Fibroblast of lung (primary cell): ENCODE measurements at places on chromosomes 12 and 14. TPM values are rescaled to one million over a fixed set of nuclear protein-coding genes. Genes with fewer than 3 reads are reported as not detected.

Gene SPTB
- total RNA-seq: under 0.01 TPM in 1 of 2 replicates, not detected in the other

Gene RIC8B
- 10.8 and 11.6 TPM in 2 replicates for total RNA-seq

Gene CISTR
- not detected in 2 replicates for total RNA-seq

Gene SLC39A2
- total RNA-seq: 0.17 and 0.26 TPM in 2 replicates

Gene LRP1
- total RNA-seq: 377 and 464 TPM in 2 replicates

Gene PFKM
- total RNA-seq: 87.1 and 98.9 TPM in 2 replicates

Gene ZDHHC22
- total RNA-seq: not detected in 2 replicates

Gene ATXN7L3B
- 22.3 and 23.0 TPM in 2 replicates for total RNA-seq

Gene NPFF
- total RNA-seq: not detected in 2 replicates

Gene CCDC197
- not detected in 2 replicates for total RNA-seq

- no peak overlapping the region for H3K4me3 ChIP-seq
- DNase-seq: peak; percentile 75
- H3K27me3 ChIP-seq: no peaks in the 10 kb centered on the region
- H3K36me3 ChIP-seq: no peaks in the 10 kb centered on the region
- no peaks in the 10 kb centered on the region for H3K4me1 ChIP-seq
- H3K27ac ChIP-seq: no peak overlapping the region
Measured at GRCh38 chr14:101444116-101444515, 117.2 kb upstream of the DIO3 start.

- no peaks in the 10 kb centered on the region for H3K4me1 ChIP-seq
- H3K4me3 ChIP-seq: no peak overlapping the region
- H3K27me3 ChIP-seq: no peaks in the 10 kb centered on the region
Measured at GRCh38 chr12:59940631-59941342, 345.0 kb downstream of the SLC16A7 start.

- no peaks in the 10 kb centered on the region for H3K36me3 ChIP-seq
- peak; percentile 47 for DNase-seq
- H3K4me3 ChIP-seq: no peak overlapping the region
- H3K27ac ChIP-seq: no peak overlapping the region
- H3K27me3 ChIP-seq: no peaks in the 10 kb centered on the region
Measured at GRCh38 chr14:63614679-63615363, 26.9 kb downstream of the WDR89 start.

DNA sequence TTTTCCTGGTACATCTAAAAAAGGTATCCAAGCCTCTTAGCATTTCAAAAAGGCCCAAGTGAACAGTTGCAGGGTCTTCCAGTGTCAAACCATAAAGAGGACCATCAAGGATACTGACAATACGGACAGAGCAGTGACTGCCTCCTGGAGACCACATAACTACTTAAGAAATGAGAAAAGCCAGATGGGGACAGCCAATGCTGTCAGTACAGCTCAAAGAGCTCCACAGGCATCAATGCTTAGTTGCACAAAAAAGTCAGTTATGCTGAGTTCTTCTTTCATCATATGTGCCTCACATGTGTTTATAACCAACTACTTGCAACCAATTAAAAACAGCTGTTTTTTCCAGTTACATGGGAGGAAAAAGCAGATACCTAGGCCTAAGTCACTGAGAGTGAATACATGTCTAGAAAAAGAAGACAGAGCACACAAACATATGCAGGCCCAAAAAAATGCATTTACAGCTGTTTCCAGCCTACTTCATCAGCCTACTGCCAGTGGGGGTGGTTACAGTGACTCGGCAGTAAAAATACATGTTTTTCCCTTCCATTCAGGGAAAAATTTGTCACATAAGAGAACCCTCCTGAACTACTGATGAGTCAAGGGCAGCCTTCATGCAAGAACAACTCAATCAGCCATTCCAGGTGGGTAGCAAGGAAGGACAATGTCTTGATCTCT is 84.0 kb downstream of the DCAF5 start:
- H3K27me3 ChIP-seq: no peaks in the 10 kb centered on the region
- H3K4me3 ChIP-seq: no peak overlapping the region
- DNase-seq: peak; percentile 87
- peaks cover 8% of the 10 kb centered on the region for H3K4me1 ChIP-seq
- peak overlapping the region; percentile 72 for H3K27ac ChIP-seq

DNA sequence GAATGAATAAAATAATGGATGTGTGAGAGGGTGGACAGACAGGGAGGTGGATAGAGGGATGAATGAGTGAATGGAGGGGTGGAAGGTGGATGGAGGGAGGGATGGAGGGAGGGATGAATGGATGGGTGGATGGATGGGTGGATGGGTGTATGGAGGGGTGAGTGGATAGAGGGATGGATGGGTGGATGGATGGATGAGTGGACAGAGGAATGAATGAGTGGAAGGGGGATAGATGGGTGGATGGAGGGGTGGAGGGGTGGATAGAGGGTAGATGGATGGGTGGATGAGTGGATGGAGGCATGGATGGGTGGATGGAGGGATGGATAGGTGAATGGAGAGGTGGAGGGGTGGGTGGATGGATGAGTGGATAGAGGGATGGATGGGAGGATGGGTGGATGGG is 47.9 kb upstream of the NOS1 start:
- H3K4me1 ChIP-seq: no peaks in the 10 kb centered on the region
- no peaks in the 10 kb centered on the region for H3K27me3 ChIP-seq
- H3K4me3 ChIP-seq: no peak overlapping the region
- no peak overlapping the region for H3K27ac ChIP-seq

- H3K27ac ChIP-seq: no peak overlapping the region
- H3K36me3 ChIP-seq: no peaks in the 10 kb centered on the region
- no peaks in the 10 kb centered on the region for H3K27me3 ChIP-seq
- H3K4me3 ChIP-seq: no peak overlapping the region
- H3K4me1 ChIP-seq: no peaks in the 10 kb centered on the region
Measured at GRCh38 chr12:55654511-55655214, 18.0 kb downstream of the OR10P1 start.

GRCh38 chr14:42488965-42489364 is 882.3 kb downstream of the LRFN5 start:
- no peaks in the 10 kb centered on the region for H3K4me1 ChIP-seq
- no peaks in the 10 kb centered on the region for H3K36me3 ChIP-seq
- no peak overlapping the region for H3K27ac ChIP-seq
- DNase-seq: peak; percentile 11

- no peak for DNase-seq
- H3K27me3 ChIP-seq: no peaks in the 10 kb centered on the region
- no peak overlapping the region for H3K27ac ChIP-seq
- no peaks in the 10 kb centered on the region for H3K36me3 ChIP-seq
- H3K4me3 ChIP-seq: no peak overlapping the region
Measured at GRCh38 chr12:72390146-72390545, 118.0 kb downstream of the TRHDE start.

DNA sequence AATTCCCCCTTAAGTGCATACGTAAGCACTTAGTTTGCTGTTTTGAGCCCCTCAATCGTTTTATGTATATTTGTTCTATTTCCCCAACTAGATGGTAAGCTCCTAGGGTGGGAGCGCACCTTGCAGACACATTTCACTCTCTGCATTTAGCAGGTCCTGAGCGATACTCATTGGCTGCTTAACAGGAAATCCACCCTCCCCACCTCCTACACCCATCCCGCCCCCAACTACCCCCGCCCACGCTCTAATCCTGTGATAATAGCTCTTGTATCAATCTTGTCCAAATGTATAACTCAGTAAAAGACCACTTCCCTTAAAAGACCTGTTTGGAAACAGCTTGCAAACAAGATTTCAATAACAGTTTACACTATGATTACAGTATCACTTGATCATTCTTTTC is 8.1 kb downstream of the LPAR5 start:
- H3K27ac ChIP-seq: no peak overlapping the region
- DNase-seq: no peak
- peak overlapping the region; percentile 34 for H3K4me3 ChIP-seq
- no peaks in the 10 kb centered on the region for H3K27me3 ChIP-seq
- no peaks in the 10 kb centered on the region for H3K36me3 ChIP-seq
- no peaks in the 10 kb centered on the region for H3K4me1 ChIP-seq

DNA sequence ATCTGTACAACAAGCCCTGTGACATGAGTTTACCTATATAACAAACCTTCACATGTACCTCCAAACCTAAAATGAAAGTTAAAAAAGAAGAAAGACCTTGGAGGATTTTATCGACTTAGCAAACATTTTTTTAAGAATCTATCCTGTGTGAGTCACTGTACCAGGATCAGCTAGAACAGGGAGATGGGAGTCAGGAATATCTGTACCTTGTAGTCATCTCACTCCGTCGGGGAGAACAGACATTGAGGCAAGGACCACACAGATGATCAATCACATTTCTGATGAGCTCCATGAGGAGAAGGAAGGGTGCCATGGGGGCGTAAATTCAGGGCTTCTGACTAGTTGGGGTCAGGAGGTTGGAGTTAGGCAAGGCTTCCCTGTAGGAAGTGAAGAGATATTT is 310.6 kb downstream of the VRK1 start:
- no peaks in the 10 kb centered on the region for H3K36me3 ChIP-seq
- no peak for DNase-seq
- no peak overlapping the region for H3K4me3 ChIP-seq
- H3K4me1 ChIP-seq: no peaks in the 10 kb centered on the region
- H3K27ac ChIP-seq: no peak overlapping the region

DNA sequence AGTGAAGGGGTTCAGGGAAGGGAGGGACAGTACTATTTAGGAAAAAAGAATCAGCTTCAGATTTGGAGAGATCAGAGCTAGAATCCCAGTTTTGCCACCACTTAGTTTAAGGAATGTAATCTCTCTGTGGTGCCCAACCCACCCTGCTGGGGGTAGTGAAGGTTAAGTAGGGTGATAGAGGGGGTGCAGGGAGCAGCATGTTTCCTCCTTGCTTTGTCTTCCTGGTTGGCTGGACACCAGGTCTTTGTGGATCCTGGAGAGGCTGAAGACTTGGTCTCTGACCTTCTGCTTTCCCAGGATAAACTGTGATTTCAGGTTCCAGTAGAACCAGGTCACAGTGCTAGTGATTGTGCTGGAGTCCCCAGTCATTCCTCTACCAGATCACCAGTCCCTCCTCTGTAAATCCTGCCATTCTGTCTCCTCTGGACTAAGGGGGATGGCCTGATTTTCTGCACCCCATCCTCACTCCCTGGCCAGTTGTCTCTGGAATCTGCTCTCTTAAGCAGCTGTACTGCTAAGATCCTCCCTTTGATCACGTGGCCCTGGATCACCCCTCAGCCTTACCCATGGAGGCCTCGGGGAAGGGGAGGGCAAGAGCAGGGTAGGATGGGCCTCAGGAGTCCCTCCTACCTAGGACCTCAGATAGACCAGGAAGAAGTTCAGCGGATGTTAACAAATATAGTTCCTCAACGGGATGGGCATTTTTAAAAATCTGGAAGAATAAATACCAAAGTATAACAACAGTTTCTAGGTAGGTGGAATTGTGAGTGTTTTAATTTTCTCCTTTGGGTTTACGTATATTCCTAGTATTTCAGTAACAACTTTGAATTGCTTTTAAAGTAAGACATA is 3.1 kb downstream of the MAP3K12 start:
- no peaks in the 10 kb centered on the region for H3K27me3 ChIP-seq
- no peak overlapping the region for H3K4me3 ChIP-seq
- peak overlapping the region; percentile 29 for H3K27ac ChIP-seq
- peaks cover 27% of the 10 kb centered on the region for H3K4me1 ChIP-seq
- DNase-seq: peak; percentile 46

GRCh38 chr14:101407328-101407727 is 154.0 kb upstream of the DIO3 start:
- H3K27ac ChIP-seq: no peak overlapping the region
- DNase-seq: no peak
- peaks cover 16% of the 10 kb centered on the region for H3K4me1 ChIP-seq
- H3K36me3 ChIP-seq: no peaks in the 10 kb centered on the region
